ENCODE measurements at places on chromosomes 4 and X. TPM values are rescaled to one million over a fixed set of nuclear protein-coding genes. Genes with fewer than 3 reads are reported as not detected.

DNA sequence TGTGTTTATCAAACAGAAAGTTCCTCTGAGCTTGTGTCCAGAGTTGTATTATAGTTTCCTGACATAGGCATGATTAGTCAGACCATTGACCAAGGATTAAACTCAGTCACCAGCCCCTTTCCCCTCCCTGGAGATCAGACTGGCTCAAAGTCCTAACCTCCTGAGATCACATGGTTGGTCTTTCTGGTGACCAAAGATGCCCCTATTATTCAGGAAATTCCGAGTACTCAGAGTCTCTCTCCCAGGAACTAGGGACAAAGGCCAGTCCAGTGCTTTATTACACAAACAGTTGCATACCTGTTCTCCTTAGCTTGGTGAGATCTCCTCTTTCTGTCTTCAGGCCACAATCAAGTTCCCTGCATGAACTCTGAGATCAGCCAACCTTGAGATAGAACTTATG lies 14.5 kb upstream of the ENPP6 start:
- no peaks in the 10 kb centered on the region for H3K4me1 ChIP-seq
- no peak overlapping the region for H3K27ac ChIP-seq
- no peaks in the 10 kb centered on the region for H3K36me3 ChIP-seq
- H3K27me3 ChIP-seq: no peaks in the 10 kb centered on the region
- H3K4me3 ChIP-seq: no peak overlapping the region
- no peak for DNase-seq

DNA sequence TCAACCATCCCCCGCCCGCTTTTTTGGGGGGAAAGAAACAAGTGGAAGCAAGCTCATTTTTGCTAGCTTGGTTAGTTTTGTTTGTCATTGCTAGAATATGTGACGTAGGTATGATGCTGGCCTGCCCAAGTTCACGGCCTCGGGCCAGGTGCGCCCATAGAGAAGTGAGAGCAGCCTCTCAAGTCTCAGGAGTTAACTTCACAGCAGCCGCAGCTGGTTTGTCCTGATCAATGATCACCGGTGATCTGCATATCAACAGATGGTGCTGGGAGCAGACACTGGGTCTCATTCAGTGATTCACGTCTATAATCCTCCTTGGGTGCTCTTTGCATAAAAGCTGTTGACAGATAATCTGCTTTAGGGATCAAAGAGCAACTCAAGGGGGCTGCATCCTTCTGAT lies 50.1 kb downstream of the ENPP6 start:
- H3K4me1 ChIP-seq: no peaks in the 10 kb centered on the region
- no peak overlapping the region for H3K4me3 ChIP-seq

DNA sequence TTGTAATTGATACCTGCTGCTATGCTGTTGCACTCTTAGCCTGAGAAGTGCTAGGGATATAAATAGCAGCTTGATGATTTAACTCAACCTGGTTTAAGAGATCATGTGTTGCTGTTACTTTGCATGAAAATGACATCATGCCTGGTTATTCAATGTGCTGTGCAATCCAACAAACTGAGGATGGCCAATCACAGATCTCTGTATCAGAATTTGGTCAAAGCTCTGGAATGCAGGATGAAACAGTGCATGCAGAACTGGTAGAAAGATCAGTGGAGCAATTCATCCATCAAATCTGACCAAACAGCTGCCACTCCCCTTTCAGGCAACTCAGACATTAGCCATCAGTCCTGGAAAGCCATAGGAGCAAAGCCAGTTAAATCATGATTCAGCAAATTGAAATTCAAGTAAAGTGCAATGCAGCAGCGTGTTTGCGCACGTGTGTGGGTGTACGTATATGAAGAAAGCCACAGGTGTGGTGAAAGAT lies 160.3 kb upstream of the RASGEF1B start:
- H3K4me3 ChIP-seq: no peak overlapping the region
- H3K4me1 ChIP-seq: peaks cover 6% of the 10 kb centered on the region
- no peaks in the 10 kb centered on the region for H3K36me3 ChIP-seq
- H3K27ac ChIP-seq: peak overlapping the region; percentile 49
- H3K27me3 ChIP-seq: no peaks in the 10 kb centered on the region

- no peak overlapping the region for H3K4me3 ChIP-seq
- no peaks in the 10 kb centered on the region for H3K4me1 ChIP-seq
- no peaks in the 10 kb centered on the region for H3K27me3 ChIP-seq
- H3K36me3 ChIP-seq: no peaks in the 10 kb centered on the region
- DNase-seq: no peak
These were observed 201.2 kb downstream of the NPNT start for GRCh38 chr4:106096454-106096853.

- no peaks in the 10 kb centered on the region for H3K36me3 ChIP-seq
- no peak for DNase-seq
These were observed 619.7 kb downstream of the GRXCR1 start for GRCh38 chr4:43512253-43512652.

SLIT2 gene
- 12.6 TPM for total RNA-seq

Data from fibroblast of lung (primary cell).